ENCODE measurements at places on chromosomes 3 and 15.

DNA sequence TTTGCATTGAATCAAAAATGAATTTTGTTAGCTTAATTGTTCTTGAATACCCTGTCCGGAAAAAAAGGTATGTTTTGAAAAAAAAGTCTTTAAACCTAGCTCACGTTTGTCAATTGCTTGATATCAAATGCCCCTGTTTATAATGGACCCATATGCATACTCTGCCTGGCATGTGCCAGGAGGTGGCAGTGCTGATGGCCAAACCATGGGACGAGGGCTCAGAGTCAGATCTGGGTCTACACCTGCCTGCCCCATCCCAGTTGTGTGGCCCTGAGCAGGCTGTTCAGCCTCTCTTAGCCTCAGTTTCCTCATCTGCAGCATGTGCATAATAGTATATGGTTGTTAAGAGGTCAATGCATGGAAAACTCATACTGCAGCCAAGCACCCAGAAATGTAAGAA is 38.8 kb downstream of the PRKCD start:
- DNase-seq = no peak

- no peak for DNase-seq
Observed at GRCh38 chr3:146166415-146166821, 5.4 kb upstream of the PLOD2 start.

DNA sequence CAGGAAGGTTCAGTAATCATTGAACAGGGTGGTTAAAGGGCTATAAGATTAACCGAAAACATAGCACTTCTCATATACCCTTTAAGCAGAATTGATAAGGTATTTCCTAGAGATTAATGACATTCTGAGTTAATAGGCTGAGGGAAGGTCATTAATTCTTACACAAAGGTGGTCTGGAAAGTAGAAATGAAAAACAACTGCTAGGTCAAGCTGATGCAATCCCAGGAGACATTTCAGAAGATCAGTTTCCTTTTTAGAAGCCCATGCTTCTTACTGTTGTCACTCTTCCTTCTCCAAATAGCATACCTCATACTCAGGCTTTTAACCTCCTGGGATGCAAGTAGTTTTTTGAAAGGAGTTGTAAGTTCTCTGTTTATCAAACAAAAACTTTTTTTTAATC is 8.8 kb downstream of the FILIP1L start:
- no peak for DNase-seq

DNA sequence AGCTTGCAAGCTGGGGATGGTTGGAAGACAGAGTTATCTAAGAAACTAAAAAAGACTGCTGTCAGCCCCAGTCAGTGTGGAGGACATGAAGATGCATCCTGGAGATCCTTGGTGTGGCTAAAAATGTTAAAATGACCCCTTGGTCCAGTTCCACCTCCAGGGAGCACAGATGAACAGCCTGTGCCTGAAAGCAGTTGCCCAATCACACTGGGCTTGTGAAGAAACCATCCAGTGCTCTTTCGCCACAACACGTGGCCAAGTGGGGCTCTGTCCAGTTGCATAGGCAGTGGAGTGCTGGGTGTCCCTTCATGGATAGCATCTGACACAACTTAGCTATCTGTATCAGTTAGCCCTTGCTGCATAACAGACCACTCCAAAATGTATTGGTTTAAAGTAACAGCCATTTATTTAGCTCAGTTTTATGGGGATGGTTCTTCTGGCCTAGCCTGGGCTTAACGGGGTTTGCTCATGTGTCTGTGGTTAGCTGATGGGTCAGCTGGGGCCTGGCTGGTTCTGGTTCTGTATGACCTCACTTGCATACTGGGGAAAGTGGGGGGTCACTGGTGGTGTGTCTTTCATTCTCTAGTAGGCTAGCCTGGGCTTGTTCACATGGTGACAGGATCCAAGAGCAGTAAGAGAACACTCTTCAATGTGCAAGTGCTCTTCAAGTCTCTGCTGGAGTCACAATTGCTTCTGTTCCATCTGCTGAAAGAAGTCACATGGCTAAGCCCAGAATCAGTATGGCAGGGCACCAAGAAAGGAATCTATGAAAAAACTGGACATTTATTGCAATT is 226.2 kb downstream of the PDCD6IP start:
- no peak for DNase-seq

DNA sequence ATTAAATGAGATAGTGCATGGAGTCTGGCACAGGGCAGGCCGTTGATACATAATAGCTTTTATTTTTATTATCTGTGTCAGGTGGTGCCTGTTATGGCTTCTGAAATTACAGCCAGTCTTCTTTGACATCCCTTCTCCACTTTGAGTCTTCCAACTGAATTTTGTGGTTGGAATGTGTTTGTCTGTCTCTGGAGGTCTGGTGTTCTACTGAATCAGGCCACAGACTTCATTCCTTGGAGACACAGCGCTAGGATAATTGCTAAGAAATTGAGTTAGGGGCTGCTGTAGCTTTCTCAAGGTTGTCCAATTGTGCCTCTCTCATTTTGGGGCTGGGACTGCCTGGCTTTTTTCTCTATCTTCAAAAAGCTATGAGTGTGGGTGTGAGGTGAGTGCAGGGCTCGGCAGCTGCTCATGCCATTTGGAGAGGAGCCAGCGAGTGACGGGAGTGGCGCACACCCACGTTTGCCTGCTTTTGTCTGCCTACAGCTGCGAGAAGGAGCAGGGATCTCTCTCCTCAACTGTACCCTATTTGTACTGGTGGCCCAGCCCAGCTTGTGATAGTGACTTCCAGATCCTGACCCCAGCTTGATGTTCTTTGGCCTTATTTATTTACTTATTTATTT is 49.8 kb upstream of the SYN2 start:
- no peak for DNase-seq

DNA sequence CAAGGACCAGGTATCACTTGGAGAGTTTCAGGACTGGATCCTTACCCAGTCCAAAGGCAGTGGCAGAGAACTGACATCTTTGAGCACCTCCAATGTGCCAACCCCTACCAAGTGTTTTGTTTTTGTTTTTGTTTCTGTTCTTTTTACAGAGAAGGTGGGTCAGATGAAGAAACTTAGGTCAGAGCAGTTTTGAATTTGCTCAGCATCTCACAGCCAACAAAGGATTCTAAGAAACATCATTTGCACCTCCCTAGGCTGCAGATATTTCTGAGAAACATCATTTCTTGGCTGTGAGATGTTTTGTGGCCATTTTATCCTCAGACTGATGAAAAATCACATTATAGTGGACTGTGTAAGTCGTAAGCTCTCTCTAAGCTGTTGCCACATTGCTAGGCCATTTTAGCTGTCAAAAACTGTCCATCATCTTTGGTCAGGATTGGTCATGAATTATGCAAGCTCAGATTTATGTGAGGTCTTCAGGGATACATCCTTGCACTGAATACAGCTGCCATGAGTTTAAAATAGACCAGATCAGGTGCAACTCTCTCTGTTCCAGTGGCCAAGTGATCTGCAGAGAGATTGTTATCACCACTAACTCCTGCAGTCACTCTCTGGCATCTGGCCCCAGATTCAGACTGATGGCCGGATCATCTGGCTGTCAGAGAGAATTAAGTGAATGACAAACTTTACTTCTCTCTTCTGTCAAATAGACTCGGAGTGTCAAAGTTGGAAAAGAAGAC is 341.5 kb downstream of the EPHB1 start:
- DNase-seq = no peak

DNA sequence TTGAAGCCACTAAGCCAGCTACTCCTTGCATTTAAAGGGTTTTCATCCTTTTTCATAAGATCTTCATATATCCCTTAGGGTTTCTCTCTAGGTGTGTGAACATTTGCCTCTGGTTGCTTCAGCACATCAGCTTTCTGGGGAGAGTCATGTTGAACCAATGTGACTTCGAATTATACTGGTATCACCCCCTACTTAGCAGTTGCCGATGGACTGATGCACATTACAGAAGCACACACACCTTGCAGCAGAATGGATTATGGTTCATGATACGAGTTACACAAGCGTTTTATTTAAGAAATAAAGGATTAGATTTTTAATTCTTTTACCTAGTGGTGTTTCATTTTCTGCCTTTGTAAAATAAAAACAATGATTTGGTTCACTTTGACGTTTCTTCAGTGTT is 39.6 kb downstream of the FBXO22 start:
- DNase-seq = no peak

GRCh38 chr15:95429345-95429744 is 901.2 kb upstream of the NR2F2 start:
- DNase-seq = no peak

GRCh38 chr15:85692873-85693272 is 101.9 kb downstream of the KLHL25 start:
- DNase-seq = no peak

DNA sequence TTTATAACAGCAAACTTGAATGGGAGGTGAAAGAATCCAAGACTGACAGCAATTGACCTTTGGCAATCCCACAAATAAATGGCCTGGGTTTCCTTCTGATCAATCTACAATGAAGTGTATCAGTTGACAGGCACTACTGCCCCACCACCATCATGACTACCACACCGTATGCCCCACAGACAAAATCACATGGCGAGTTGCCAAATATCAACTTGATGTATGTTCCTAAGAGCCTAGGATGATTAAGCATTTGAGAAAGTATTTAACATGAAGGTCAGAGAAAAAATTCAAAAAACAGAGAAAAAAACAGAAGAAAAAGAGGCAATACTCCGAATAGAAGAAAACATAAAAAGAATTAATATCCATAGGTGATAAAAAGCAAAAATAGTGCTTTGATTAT is 215.9 kb upstream of the STAC start:
- DNase-seq = no peak

DNA sequence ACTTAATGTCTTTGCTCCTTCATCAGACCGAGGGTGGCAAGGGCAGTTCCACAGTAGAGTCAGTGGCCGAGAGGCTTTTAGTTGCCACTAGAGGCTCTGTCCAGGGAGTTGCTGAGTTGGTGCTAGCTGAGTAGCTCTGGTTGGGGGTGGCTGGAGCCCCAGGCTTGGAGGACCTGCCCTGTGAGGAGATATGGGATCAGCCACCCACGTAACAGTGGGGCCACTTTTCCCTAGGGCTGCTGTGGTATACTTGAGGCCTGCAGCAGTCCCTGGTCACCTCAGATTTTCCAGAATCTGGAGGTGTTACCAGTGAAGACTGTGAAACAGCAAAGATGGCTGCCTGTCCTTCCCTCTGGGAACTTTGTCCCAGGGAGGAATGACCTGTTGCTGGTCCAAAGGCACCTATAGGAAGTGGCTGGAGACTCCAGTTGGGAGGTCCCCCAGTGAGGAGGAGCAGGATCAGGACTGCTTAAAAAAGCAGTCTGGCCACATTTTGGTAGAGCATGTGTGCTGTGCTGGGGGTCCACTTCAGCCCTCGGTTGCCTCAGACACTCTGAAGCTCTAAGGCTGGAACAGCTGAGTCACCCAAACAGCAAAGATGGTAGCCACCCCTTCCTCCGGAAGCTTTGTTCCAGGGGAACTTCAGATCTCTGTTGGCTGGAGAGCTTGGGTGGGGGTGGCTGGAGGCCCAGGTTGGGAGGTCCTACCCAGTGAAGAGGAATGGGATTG is 72.9 kb downstream of the AKAP13 start:
- DNase-seq = no peak

- DNase-seq = no peak
Observed at GRCh38 chr15:65389226-65389625, 11.4 kb upstream of the IGDCC3 start.

DNA sequence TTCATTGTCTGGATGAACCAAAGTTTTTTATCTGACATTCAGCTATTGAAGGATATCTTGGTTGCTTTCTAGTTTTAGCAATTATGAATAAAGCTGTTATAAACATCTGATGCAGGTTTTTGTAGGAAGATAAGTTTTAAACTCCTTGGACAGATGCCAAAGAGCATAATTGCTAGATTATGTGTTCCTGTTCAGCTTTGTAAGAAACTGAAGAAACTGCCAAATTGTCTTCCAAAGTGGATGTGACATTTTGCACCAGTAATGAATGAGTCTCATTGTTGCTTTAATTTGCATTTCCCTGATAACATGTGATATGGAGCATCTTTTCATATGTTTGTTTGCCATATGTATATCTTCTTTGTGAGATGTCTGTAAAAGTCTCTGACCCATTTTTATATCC is 239.9 kb upstream of the TTC14 start:
- no peak for DNase-seq

GRCh38 chr3:19002606-19003005 is 145.7 kb upstream of the KCNH8 start:
- DNase-seq = no peak

DNA sequence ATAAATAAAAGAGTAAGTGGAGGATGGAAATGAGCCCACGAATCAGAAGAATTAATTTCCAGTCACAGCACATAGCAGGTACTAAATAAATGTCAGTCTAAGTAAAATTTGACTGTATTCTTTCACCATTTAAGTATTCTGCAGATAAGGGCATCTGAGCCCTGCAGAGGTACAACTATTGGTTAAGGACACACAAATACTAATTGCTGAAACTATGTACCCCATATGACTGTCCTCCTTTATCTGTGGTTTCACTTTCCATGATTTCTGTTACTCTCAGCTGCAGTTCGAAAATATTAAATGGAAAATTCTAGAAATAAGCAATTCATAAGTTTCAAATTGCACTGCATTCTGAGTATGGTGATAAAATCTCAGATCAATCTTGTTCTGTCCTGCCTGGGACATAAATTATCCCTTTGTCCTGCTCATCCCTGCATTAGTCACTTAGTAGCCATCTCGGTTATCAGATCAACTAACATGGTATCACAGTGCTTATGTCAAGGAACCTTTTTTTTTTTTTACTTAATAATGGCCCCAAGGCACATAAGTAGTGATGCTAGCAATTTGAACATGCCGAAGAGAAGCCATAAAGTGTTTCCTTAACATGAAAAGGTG is 95.1 kb downstream of the LSAMP start:
- DNase-seq = no peak

GRCh38 chr15:63473999-63474809 is 30.2 kb upstream of the USP3 start:
- DNase-seq = no peak

- DNase-seq = no peak
Observed at GRCh38 chr3:55605443-55606236, 118.5 kb upstream of the WNT5A start.

GRCh38 chr15:39497016-39497758 is 83.7 kb upstream of the THBS1 start:
- DNase-seq = no peak

DNA sequence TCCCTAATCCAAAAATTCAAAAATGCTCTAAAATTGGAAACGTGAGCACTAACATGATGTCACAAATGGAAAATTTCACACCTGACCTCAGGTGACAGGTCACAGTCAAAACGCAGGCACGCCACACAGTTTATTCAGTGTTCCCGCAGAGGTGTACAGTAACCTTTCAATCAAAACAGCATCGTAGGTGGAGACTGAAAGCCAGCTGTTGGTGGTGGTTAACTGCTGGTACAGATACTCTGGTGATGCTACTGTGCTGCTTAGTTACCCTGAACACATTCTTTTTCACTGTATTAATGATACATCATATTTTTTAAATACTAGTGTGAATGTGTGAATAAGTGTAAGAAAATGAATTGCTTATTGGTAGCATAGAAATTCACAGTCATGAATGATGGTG is 23.8 kb downstream of the RAB11A start:
- no peak for DNase-seq

GRCh38 chr15:69996321-69997160 is 101.2 kb downstream of the TLE3 start:
- no peak for DNase-seq

Measured in mesothelial cell of epicardium (in vitro differentiated cells).